Heart right ventricle (tissue), 16 donors: ENCODE measurements at places on chromosomes 5 and 9.

DNA sequence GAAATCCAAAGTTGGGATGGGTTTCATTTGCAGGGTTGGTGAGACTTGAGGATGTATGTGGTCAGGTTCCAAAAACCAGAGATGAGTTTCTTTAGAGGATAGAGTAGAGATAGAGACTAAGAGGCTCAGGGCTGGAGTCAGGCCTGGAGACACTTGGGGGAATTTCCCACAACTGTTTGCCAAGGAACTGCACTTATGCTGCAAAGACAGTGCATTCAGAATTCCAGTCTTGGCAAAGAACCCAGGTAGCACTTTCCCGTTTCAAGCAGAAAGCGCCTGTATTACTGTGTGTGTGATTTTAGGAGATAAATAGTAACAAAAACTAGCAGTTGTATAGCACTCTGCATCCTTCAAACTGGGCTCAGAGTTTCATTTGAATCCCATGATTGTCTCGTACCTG is 55.4 kb downstream of the SNCAIP start:
- no peak for DNase-seq

GRCh38 chr5:7578071-7578470 is 182.1 kb downstream of the ADCY2 start:
- no peak for DNase-seq

DNA sequence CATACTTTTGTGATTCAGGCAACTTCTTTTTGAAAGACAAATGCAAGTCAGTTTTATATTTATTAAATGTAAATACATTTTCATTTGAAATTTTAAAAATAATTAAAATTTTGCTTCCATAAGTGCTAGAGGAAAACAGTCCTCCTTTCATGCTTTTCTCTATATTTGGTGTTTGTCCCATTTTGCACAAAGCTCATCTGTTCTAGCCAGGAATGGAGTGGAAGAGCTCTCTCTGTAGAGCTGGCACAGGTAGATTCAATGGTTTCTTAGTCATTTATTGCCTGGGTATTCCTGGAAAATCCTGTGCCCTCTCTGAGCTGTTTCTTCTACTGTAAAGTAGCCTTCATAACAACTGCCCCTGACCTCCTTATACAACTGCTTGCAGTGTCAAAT is 267.6 kb upstream of the HAPLN1 start:
- DNase-seq, result no peak

DNA sequence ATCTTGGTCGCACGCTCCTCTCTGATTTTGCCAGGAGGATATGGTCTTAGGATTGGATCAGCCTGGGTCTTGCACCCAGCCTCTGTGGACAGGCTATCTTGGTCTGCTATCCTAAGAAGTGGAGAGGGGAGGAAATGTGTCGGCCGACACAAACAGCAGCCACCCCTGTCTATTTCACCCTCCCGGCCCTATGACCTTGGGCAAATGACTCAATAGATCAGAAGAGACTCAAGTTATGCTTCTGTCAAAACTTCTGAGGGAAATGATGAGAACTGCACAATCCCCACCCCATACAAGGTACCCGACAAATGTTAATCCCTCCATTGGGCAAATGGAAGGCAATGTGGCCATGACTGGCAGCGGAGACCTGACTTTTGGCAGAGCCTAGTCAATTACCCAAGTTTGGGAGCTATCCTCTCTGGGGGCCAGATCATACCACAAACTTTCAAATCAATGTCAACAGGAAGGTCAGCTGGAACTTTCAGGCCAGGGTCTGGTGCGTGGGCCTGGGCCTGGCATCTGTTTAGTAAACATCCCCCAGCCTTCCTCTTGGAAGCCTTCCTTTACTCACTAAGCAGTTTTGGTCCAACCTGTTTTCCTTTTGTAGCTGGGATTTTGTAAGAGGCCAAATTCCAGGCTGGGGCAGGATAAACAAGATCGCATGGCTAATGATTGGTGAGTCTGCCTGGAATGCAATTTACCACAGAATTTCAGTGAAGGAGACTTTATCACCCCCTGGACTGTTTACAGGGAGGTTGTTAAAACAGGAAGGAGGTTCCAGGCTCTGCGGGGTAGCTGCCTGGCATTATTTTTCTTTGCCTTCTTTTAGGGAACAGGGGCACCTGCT is 64.2 kb upstream of the CPEB4 start:
- DNase-seq, result no peak

DNA sequence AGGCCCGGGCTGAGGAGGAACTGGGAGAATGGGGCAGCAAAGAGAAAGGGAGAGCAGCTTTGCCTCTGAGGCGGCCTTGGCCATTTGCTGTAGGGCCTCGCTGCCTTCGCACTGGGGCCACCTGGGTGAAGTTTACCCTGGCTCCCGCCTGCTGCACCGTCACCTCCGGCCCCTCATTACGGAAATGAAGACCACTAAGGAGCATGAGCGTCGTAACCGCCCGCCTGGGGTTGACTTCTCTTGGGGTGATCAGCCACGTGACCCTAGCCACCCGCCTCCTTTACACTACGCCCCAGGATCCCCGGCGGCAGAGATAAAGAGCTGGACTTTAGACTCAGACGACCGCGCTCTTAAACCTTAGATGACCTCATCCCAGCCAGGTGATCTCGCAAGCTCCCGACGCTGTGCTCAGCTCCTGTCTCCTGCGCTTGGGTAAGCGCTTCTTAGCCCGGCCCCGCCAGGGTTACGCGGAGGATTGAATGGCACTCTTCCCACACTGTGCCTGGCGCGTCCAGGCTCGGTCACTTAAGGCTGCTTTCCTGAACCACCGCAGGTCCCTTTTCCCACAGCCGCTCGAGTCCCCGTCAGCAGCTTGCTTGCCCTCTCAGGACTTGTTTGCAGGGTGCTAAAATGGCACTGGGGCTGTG is 107.9 kb upstream of the LARP1 start:
- DNase-seq, result peak; percentile 22

- DNase-seq, result no peak
These were observed 790.8 kb upstream of the NUDT12 start for GRCh38 chr5:104353371-104353770.

GRCh38 chr9:108521063-108521590 is 334.7 kb downstream of the ACTL7B start:
- no peak for DNase-seq

GRCh38 chr5:40308867-40309266 is 370.8 kb upstream of the PTGER4 start:
- no peak for DNase-seq

DNA sequence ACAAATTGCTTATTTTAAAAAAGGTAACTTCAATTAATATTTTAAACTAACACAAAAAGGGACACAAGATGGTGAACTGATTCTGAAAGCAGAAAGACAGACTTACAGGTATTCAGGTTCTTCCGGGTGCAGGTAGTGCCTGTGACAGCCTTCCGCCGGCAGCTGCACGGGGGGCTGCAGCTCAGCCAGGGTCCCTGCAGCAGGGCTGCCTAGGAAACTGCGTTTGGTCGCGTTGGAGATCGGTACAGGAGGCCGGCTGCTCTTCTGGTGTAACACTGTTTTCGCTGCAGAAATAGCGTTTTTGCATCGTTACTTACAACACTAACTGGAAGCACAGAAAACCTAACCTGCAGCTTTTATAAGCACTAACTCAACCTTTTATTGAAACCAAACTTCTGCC is 80.0 kb downstream of the CAMSAP1 start:
- no peak for DNase-seq

DNA sequence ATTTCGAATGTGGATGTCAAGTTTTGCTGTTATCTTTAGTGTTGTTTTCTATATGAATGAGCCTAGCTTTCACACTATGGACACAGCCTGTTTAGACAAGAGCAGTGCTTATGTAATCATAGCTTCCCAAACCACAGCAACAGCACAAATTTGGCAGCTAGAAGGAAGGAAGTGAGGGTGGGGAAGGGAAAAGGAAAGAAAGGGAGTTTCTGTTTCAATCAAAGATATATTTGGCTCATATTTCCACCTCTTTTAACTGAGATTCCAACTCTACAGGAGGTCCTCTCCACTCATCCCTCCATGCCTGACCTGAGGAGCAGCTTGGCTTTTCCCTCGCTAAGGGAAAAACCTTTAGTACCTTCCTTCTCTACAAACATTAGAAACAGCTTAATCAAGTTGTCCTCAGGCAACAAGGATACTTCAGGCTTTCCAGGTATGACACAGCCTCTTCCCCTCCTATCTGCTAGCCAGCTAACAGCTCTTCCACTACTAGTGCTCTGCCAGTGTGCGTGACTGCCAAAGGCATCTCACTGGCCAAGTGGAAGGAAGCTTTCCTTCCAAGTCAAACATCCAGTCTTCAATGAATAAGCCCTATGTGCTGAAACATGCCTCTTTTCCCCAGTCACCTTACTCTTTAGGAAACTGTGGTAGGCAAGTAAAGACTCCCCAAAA is 268.6 kb upstream of the PTGER4 start:
- no peak for DNase-seq

DNA sequence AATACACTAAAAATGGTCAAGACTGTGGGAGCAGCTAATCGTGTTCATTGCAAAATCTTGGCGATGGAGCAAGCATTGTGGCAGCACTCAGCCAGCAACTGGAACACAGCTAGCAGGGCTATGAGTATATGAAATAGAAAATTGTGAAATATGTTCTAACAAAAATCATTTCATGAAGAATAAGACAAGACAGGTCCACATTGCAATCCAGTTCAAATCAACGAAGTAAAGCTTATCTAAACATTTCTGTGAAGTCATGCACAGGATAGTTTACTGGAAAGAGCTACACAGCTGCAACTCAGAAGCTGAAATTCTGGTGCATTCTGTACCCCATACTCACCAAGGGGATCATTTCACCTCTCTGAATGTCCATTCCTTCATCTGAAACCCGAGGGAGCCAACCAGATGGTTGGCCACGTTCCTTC is 5.3 kb upstream of the NFIL3 start:
- DNase-seq, result no peak

- no peak for DNase-seq
These were observed 248.7 kb downstream of the SPOCK1 start for GRCh38 chr5:137250421-137250820.

DNA sequence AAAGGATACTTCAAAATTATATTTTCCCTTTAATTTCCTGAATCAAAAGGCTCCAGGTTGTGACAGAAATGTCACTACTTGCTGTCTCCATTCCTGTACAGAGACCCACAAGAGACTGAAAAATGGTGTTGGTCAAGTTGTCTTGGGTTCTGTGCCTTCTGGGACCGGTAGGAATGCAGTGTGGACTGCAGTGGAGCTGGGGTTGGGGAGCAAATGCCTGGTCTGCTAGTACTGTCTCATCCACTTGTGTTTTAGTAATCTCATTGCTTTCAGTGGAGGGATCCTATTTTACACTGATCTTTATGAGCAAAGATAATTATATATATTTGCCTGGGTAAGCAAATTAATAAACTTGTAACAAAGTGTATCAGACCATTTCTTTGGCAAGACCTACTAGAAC is 24.2 kb upstream of the CATSPER3 start:
- no peak for DNase-seq

- no peak for DNase-seq
These were observed 68.5 kb downstream of the KLHL3 start for GRCh38 chr5:137667341-137667740.

- no peak for DNase-seq
These were observed 106.4 kb downstream of the ERCC6L2 start for GRCh38 chr9:95981761-95982390.

- no peak for DNase-seq
These were observed 12.7 kb downstream of the NIPBL start for GRCh38 chr5:36889264-36889663.

DNA sequence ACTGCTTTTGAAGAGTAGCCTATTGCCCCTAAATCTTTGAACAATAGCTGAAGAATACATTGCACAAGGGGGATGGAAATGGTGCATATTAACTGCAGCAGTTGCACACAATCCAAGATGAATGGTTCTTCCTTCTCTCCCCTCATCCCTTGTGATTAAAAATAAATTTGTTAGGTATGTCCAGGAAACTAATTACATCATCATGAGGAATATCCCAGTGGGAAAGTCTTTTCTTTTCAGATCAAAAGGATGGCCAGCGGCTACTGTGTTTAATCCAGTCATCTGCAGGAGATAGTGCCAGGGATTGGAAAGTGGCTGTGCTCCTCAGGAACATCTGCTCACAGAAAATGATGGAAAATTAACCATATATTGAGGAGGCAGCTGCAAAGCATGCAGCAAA is 508.4 kb upstream of the SEMA6A start:
- DNase-seq, result no peak

- DNase-seq, result no peak
These were observed 47.0 kb upstream of the TRPM3 start for GRCh38 chr9:71168418-71168817.

DNA sequence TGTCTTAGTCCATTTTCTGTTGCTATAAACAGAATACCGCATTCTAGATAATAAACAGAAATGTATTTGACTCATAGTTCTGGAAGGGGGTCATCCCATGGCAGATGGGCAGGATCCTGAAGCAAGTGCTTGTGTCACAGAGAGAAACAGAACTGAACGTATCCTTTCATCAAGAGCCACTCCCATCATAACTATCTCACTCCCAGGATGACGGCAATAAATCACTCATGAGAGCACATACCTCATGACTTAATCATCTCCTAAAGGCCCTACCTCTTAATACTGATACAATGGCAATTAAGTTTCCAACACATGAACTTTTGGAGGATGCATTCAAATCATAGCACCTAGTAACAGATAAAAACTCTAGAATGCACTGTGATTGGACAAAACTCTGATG is 142.9 kb downstream of the CAMK4 start:
- no peak for DNase-seq

DNA sequence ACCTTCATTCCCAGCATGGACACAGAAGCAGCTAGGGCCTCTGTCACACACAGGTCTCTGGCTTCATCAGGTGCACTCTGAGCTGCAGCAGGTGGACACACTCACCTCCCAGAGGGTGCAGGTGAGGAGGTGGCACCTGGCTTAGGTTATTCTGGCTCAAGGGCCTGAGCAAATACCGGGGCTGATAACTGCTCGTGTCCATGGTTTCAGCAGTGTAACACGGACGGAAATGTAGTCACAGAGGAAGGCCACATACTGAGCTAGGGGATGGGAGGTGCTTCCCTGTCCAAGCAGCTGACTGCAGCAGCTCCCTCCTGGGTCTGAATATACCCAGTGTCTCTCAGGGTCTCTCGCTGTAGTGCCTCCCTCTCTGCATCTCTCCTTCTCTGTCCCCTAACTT is 5.7 kb downstream of the PHF2 start:
- no peak for DNase-seq

GRCh38 chr9:137305060-137305797 is 3.2 kb upstream of the NRARP start:
- peak; percentile 71 for DNase-seq

GRCh38 chr5:32384621-32385020 is 59.9 kb downstream of the ZFR start:
- no peak for DNase-seq

DNA sequence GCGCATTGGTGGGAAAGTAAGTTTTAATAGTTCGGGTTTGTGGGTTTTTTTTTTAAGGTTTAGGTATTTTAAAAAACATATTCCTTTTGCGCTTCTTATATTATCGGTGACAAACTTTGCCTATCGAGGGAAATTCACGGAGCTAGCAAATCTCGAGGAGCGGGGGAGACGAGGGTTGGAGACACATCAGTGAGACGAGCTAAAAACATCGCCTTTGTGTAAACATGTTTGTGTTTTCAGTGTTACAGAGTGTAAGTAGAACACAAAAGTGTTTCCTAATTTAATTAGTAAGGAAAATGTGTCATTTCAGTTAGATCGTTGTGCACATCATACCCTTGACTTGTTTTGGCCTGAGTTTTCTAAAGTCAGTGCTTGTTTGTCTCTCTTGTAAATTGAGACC is 945 bp downstream of the BTF3 start:
- no peak for DNase-seq
